ENCODE measurements at places on chromosomes 3 and 15.

DNA sequence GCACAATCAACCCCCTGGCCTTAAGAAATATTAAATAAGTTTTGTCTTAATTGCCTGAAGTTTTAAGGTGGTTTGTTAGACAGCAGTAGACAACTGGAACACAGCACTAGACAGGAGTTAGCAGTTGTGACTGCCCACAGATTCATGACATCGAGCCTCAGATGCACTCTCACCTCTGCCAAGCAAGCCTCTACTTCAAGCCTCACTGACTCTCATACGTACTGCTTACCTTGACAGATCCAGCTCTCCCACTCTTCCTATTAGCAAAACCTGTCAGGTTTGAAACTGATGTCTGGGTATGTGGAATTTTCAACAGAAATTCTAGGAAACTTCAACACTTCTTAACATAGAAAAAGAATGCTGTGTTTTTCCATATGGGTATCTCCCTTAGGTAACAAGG lies 382.9 kb upstream of the DPH6 start:
- no peak for DNase-seq

- DNase-seq, result no peak
Measured at GRCh38 chr15:82052751-82053150, 6.9 kb upstream of the MEX3B start.

DNA sequence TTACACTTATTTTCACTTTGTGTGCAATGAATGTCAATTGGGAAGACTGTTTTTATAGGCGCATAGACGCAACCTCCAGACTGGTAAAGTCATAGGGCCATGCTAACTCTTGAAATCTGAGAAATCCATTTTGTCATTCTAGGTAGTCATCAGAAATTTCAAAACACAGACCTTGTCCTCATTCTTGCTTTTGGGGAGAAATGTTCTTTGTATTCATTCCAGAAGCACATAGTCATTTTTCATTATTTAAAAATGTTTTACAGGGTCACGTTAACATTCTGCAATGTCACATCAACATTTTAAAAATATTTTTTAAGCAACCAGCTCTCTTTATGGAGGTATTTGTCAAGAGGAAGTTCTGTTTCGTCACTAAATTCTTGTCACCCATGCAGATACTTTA lies 898.4 kb downstream of the PDCD6IP start:
- DNase-seq, result no peak

GRCh38 chr3:64958199-64958843 lies 270.5 kb upstream of the ADAMTS9 start:
- DNase-seq, result no peak

DNA sequence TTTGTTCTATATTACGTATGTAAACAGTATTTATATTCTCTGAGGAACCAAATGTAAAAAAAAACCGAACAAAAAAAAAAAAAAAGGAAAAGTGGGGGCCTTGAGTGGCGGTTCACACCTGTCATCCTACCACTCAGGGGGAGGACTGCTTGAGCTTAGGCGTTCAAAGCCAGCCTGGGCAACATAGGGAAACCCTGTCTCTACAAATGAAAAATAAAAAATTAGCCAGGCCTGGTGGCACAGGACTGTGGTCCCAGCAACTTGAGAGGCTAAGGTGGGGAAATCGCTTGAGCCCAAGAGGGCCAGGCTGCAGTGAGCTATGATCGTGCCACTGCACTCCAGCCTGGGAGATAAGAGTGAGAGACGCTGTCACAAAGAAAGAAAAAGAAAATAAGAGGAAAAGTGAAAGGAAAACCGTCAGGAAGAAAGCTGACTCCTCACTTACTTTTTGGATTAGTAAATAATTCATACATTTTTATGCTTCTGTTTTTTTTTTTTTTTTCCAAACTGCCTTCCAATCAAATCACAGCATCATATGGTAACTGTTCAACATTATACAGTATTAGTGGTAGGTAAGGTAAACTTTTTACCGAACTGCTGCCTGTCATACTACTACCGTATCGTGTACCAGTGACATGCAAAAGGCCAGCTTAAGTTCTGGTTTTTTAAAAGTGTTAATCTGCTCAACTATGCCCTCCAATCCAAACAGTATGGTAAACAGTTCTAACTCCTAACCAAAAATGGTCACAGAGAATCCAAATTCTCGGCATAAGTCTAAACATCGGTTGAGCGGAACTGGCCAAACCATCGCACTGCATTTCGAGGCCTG lies 1.2 kb downstream of the PHC3 start:
- DNase-seq, result no peak

GRCh38 chr3:194128202-194128918 lies 7.6 kb upstream of the HES1 start:
- no peak for DNase-seq

DNA sequence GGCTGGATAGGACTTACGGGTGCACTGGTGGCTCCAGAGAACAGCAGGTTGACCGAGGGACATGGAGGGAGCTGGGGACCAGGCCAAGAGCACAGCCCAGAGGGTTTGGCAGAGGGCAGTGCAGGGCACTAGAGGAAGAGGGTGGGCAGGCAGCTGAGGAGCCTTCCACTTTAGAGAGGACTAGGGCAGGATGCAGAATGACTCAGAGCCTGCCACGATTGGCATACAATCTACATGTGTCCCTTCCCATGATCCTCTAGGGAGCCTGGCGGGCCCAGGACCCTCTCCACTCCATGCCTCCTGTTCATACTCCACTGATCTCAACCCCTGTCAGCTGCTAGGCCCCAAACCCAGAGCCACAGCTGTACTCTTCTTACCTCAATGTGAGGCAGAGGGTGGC lies 14.4 kb upstream of the APEH start:
- DNase-seq, result no peak

GRCh38 chr3:139358841-139359562 lies 15.2 kb downstream of the MRPS22 start:
- DNase-seq, result no peak

DNA sequence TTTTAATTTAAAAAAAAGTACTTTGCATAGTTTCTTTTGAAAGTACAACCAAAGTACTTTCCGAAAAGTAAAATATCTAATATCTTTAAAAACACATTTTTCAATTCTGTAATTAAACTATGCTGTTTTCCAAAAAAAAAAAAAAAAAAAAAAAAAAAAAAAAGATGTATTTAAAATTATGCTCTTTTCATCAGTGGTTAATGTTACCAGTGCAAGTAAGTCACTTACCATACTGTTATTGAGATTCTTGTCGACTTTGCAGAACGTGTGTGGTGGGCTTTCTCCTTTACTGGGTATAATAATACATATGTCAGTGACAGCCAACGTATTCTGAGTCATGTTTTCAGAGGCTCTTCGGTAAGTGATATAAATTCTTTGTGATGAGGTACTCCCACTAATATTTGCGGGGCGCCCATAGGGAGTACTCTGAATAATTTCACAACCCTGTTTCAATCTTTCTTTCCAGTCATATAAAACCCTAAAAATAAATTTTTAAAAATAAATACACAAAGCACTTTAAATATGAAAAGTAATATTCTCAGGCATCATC lies 39.9 kb downstream of the DENND4A start:
- no peak for DNase-seq

- DNase-seq, result no peak
Measured at GRCh38 chr15:75864213-75865059, 21.2 kb downstream of the UBE2Q2 start.

- no peak for DNase-seq
Measured at GRCh38 chr3:161452179-161452578, 44.4 kb upstream of the OTOL1 start.

DNA sequence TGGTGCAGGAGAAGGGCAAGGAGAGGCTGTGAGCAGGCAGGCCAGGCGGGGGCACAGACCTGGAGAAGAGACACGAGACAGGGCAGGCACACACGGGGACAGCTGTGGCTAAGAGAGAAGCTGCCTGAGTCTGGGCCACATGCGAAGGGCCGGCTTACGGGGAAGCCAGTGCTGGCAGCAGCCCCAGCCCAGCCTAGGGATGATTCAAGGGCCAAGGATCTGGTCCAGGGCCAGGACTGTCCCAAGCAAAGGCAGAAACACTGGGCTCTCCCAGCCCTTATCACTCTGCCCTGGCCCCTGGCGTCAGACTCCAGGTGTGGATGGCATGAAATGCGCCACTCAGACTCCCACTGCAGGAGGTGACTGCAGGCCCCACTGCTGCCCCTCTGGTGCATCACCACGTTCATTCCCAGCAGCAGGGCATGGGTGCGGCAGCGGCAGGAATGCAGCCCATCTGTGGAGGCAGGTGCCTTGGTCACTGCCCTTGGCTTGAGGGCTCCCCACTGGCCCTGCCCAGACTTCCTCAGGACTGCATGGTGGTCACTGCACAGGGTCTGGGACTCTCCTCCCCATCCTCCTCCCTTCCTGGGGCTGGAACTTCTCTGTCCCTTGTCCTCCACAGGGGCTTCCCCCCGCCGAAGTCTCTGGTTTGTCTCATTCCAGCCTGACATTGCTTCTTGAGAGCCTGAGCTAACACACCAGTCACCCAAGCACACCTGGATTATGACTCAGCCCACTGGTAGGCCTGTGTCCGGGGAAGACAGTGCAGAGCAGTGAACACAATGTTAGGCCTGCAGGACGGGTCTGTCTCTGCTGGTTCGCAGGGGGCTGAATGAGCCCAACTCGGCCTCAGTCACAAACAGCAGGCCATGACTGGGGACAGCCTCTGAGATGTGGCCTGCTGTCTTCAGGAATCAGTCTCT lies 69.3 kb downstream of the TBC1D2B start:
- DNase-seq, result no peak

DNA sequence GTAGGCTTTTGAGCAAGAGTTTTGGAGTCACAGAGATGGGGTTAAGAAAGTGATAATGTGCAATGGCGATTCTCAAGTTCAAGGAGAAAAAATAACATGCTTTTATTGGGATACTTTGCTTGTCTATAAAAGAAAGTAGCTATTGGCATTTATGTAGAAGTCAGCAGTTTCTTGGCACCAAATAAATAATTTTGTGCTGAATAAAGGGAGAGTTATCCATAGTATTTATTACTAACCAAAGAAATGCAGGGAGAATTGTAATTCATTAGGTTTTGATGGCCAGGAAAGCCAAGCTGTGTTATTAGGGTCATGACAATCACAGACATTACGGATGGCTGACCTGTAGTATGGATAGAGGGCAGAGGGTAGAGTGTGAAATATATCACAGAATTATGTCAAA lies 33.1 kb downstream of the BTD start:
- DNase-seq, result no peak

DNA sequence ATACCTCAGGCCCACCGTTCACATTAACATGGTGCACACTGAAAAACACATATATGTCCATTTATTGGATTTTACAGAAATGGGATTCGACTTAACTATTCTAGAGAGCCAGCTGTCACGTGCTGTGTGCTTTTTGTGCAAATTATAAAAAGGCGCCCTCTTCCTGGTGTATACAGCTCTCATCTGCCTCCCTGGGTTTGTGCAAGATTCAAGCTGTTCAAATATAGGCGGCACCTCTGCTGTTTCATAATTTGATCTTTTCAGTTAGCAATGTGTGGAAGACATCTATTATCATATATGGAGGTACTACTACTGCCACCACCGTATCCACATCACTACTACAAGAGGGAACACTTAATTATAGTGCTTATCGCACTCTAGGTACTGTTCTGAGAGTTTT lies 187.6 kb downstream of the EBLN2 start:
- no peak for DNase-seq

- no peak for DNase-seq
Measured at GRCh38 chr15:69951256-69951897, 146.3 kb downstream of the TLE3 start.

GRCh38 chr3:183802989-183803388 lies 22.4 kb downstream of the MAP6D1 start:
- no peak for DNase-seq

- DNase-seq, result no peak
Measured at GRCh38 chr3:114852966-114853365, 294.1 kb downstream of the ZBTB20 start.

DNA sequence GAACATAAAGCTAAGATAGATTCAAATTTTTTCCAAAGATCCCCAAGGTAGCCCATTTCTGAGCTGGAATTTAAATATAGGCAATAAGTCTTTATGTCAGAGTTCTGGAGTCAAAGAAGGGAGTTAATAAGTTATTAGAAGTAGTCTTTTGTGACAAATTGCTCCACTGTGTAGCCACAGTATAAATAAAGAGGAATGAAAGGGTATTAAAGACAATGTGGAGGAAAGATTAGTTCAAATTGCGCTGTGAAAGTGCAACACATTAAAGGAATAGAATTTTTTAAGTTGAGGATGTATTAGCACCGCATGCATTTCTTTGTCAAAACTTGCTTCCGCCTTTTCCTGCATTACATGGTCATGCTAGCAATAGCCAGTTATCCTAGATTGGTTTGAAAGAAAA lies 666.6 kb upstream of the CCDC54 start:
- DNase-seq, result no peak

- DNase-seq, result no peak
Measured at GRCh38 chr3:197446700-197447056, 109.1 kb downstream of the BDH1 start.

- DNase-seq, result no peak
Measured at GRCh38 chr3:178103140-178103539, 433.1 kb upstream of the KCNMB2 start.

DNA sequence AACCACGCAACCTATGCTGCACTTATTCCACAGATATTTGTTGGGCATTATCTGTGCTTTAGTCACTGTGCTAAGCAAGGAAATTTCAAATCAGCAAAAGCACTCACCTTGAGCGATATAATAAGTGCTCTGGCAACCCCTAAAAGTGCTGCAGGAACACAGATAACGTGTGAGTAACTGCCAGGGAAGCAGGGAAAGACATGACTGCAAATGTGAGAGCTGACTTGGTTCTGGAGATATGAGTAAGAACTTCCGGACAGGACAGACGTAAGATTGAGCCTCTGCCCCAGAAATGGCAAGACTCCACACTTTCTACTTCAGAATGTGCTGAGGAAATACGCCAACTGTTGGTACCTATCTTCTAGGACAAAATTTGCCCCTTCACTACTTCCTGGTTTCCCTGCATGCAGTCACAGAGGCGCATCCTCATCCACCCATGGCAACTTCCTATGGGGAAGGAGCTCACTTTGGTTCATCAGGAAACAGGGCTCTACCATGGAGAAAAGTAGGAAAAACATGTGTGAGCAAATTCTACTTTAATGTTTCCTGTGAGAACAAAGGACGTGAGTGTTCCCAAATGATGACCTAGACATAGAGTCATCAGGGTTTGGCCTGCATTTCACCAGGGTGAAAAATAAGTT lies 41.7 kb downstream of the AQP9 start:
- DNase-seq, result no peak

DNA sequence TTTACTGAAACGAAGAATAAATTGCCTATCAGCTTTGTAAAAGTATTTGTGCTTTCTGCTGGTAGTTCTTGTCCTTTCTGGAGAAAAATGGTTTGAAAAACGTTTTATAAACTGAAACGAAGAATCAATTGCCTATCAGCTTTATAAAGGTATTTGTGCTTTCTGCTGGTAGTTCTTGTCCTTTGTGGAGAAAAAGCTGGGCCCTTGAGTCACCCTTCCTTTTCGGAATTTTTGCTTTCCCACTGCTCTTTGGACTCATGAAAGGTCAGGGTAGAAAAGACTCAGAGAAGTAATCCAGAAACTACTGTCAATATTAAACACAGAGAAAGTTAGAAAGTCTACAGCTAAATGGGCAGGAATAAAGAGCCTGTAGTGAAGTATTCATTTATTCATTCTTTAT lies 72.8 kb downstream of the EOMES start:
- DNase-seq, result no peak

Measured in CD8-positive, alpha-beta memory T cell (primary cell).